ENCODE measurements at places on chromosomes 2 and 18.

GRCh38 chr2:9330612-9331270, 92.6 kb downstream of the ITGB1BP1 start:
- no peak for DNase-seq

GRCh38 chr2:84701880-84702279, 179.0 kb downstream of the TRABD2A start:
- no peak for DNase-seq

- DNase-seq = no peak
Observed at GRCh38 chr18:79798999-79799370, 1.2 kb downstream of the KCNG2 start.

DNA sequence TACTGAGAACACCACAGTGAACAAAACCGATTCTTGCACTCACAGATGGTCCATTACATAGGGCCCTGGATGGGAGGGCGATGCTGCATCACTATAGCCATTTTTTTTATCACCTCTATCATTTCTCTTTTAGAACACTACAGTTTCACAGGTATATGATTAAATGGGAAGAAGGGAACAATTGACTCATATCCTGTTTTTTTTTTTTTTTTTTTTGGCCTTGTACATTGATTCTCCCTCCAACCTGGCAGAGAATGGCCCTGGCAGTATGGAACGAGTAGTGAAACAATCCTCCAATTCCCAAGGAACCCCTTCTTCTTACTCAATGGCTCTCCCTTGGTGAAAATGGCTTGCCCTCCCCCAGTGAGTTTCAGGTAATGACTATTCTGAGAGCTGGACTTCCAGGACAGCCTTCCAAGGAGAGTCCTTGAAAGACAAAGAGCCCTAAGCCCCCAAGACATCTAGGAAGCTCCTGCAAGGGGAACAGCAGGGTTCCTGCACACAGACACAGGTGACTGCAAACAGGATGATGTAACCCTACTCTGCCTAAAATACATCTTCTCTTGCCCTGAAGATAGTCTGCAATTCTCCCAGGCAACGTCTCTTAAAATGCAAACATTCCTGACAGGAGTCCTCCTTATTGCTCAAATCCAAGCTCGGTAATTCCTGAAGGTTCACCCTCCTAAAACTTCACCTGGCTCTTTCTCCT, 405.4 kb downstream of the SETBP1 start:
- DNase-seq = no peak

DNA sequence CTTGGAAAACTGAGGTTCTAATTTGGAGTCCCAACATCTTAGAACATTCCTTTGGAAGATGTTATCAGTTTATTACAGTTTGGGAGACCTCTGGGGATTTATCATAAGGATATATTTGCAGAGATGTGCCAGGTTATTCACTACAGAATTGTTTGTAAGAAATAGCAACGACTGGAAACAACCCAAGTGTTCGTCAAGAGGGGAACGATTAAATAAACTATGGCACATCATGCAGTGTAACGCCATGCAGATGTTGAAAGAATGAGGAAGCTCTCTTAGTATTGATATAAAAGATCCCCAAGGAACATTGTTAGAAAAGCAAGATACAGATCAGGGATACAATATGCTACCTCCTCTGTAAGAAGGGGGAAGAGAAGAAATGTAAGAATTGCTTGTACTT, 210.6 kb downstream of the TMEM247 start:
- no peak for DNase-seq
